ENCODE measurements at places on chromosomes 2 and 18.
A peak's percentile ranks its signal among the peaks of the same experiment; 100 is the strongest.

DNA sequence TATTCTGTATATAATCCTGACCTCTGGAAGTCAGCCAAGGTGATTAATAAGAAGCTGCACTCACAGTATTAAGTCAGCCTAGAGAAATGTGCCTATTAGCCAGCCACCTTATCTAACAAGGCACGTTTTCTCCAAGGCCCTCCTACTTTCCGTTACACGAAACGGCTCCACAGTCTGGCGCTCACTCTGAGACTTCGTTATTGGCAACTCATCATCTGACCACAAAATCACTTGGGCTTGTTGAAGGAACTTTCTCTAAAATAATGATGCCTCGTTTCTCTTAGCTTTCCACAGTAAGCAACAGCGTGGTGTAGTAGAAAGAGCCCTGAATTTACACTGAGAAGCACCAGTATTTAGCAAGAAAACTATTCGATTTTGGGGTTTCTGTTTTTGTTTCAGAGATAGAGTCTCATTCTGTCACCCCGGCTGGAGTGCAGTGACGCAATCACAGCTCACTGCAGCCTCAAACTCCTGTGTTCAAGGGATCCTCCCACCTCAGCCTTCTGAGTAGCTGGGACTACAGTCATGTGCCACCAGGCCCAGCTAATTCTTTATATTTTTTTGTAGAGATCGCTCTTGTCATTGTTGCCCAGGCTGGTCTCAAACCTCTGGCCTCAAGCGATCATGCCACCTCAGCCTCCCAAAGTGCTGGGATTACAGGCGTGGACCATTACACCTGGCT is 53.6 kb upstream of the SLC14A1 start:
- DNase-seq: no peak

DNA sequence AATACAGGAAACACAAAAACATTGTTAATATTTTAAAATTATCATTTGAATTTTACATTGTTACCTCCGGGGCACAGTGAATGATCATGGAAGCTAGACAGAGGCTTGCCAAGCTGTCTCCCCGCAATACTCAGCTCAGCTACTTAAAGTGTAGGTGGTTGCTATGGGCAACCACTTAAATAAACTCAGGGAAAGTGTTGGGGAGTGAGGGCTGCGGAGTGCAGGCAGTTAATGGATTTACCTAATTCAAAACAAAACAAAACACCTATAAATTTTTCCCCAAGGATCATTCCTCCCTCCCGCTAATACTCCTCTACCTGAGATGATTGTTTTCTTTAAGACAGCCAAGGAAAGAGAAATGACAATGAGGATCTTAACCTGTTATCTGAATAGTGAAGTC is 349.5 kb downstream of the TGIF1 start:
- DNase-seq: no peak

- DNase-seq: peak; percentile 36
Measured at GRCh38 chr2:202169832-202170424, 68.5 kb downstream of the SUMO1 start.

DNA sequence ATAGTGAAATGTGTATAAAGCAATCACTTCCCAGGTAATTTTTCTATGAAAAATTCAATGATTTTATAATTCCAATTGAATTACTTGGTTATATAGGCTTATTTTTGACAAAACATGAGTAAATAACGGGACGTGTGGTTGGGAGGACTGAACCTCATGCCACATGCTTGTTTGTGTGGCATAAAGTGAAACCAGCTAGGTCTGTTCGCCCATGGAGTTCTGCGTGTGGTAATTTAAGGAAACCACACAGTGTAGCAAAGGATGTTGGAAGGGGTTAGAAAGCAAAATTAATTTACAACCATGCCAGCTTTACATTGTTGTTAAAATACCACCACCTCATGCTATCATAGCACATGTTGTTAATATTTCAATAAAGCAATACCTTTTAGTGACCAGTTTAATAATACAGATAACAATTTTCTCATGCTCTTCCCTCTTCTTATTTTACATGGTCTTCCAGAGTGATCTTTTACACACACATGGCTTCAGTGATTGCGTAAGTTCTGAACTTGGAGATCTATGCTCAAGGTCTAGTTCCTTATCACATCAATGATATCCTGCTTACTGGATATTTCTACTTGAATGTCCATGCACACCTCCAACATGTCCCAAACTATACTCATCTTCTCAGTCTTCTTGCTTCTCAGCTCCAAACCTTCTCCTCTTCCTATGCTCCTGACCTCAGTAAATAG is 156.4 kb upstream of the ITGA4 start:
- no peak for DNase-seq

DNA sequence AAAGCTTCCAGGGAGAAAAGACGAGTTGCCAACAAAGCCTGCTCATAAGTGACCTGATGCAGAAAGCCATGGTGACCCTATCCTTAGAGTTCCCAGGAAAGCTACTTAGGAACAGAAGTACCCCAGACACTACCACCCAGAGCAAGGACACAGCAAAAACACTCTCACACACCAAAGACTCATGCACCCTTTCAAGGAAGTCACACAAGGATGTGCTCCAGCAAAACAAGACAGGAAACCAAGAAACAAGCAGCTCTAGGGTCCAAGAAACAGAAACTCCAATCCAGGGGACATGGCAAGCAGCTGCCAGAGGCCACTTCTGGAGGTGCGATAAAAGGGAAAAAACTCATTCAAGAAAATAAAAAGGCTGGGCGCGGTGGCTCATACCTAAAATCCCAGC is 5.7 kb downstream of the KIF1A start:
- DNase-seq: no peak

GRCh38 chr2:138922973-138923563 is 142.9 kb upstream of the NXPH2 start:
- no peak for DNase-seq

DNA sequence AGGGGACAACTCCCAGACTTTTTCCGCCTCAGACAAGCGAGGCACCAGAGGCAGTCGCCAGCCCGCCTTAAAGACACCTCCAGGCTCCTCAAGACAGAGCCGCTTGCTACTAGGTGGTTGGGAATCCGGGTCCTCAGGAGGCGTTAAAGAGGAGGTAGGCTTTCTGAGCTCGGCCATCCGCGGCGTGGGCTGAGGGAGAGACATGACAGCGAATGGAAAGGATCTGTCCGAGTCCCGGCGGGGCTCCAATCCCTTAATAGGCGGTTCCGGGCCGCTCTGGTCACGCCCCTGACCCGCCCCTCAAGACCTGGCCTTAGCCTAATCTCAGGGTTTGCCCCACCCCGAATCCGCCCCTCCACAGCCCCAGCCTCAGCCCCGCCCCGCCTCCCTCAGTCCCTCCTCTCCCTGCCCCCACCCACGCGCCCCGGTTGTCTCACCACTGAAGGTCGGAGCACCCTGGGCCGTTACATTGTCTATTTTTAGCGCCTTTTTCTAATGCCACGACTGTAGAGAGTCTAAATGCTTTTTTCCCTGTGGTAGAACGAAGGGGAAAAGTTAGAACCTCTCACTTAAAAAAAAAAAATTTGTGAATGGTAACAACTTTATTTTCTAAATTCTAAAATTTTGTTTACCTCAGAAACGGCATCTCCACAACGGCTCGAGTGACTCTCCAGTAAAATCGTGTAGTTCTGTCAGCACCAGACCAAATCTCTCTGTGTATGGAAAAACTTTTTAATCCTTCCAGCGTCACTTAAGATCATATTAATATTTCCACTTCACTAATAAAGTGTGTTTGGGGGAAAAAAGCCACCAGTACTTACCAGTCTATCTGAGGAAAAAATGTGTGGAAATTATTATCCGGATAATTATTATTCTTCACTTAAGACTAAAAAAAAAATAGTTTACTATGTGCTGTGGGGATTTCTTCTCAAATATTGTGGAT is at the start of gene RAD51AP2:
RAD51AP2 (minus strand) TSS at position 229 of the 943 bp plus-strand sequence; CDS start at position 204, 25 bp downstream.
- peak; percentile 81 for DNase-seq

- no peak for DNase-seq
Measured at GRCh38 chr2:161172901-161173540, 12.8 kb downstream of the TANK start.

DNA sequence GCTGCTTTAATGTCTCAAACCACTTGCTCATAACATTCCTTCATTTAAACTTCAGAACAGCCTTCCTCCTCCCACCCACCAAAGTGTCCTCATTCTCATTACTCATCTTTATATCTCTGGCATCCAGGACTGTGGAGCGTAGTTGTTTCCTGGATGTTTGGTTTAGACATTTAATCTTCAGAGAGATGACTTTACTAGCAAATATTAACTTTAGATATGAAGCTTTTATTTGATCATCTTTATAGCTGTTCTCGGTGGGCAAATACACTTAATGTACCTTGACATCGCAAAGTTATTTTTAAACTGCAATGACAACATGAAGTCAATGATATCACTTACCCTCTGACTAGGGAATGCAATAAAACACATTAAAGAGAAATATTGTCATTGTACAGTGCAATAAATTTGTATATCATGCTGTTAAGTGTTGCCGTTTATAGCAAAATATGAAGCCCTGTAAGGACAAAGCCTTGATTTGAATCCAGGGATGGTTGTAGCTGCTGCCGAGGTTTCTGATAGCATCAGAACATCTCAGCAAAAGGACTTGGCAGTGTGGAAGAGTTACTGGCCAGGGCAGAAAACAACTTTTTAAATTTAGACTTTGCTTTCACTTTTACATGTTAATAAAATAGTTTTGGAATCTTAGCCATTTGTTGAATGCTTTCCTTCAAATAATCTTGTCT is 4.6 kb upstream of the LAMA3 start:
- no peak for DNase-seq

- DNase-seq: no peak
Measured at GRCh38 chr18:11887328-11888128, 20.6 kb downstream of the MPPE1 start.
